ENCODE measurements at places on chromosomes 12 and 14.

- peak; percentile 3 for DNase-seq
Observed at GRCh38 chr12:13307143-13307816, 110.8 kb downstream of the EMP1 start.

DNA sequence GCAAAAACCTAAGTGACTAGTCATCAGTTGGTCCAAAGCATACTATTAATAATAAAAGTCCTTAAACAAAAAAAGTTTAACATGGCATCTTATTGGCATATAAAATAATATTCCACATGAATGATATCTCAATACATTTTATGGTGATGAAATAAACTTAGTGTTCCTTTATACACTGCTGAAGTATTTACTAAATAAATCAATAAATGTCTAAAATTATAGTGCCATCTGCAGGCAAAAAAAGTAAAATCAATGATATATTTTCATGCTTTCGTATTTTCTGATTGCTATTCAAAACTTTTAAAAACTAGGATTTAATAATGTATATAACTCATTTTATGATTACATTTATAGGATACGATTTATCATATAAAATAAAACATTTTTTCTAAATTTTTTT is 30.5 kb downstream of the PUS7L start:
- no peak for DNase-seq

GRCh38 chr14:30608533-30609006 is 13.5 kb upstream of the SCFD1 start:
- DNase-seq: no peak

- DNase-seq: no peak
Observed at GRCh38 chr12:118694128-118694775, 287.1 kb upstream of the SRRM4 start.

DNA sequence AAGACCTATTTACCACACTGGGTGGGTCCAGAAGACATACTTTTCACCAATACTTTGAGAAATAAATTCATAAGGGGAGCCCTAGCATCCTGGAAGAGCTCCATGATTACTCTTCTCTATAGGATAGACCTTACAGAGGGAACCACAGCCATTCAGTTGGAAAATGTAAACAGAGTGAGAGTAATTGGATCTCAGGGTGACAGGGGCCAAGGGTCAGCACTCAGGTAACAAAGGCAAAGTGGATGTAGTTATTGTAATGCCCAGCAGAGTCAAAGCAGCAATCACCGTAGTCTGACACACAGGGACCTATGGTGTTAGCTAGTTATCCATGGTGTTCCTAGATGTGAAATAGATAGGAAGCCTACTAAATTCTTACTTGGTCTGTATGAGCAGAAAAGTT is 10.8 kb upstream of the GTF2A1 start:
- no peak for DNase-seq

DNA sequence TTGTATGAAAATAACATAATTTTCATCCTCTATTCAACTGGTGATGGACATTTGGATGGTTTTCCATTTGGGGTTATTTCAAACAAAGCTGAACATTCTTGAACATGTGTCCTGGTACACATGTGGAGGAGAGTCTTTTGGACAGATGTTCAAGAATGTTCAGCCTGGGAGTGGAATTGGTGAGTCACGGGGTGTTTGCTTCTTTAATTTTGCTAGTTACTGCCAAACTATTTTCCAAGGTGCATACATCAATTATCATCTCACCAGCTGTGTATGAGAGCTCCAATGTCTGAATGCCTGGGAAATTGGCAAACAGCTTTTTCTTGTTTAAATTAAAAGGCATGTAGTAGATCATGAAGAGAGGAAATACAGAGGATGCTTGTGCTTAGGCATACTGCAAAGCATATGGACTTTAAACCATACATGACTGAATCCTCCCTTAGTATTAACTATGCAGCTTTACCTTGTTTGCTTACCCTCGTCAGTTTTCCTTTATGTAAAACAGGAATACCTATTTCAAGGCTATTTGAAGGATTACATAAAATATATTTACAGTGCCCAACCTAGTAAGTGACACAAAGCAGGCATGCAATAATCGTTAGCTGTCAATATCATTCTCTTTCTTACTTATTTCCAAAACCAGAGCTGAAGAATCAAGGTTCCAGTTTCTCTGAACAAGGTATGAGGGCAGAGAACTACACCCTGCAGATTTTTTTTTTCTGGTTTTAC is 152.1 kb downstream of the ITPR2 start:
- DNase-seq: no peak

DNA sequence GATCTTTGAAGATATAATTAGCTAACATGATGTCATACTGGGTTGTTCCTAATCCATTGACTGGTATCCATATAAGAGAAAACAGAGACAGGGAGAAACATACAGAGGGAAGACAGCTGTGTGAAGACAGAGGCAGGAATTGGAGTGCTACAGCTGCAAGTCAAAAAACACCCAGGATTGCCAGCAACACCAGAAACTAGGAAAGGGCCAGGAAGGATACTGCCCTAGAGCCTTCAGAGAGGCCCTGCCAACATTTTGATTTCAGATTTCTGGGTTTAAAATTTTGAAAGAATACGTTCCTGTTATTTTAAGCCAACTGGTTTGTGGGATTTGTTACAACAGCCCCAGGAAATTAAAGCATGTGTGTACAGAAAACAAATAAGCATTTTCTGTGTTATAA is 473.7 kb upstream of the FLRT2 start:
- no peak for DNase-seq
